H9 (cell line): ENCODE measurements at places on chromosomes 2 and 18. TPM values are rescaled to one million over a fixed set of nuclear protein-coding genes. Genes with fewer than 3 reads are reported as not detected.

DNA sequence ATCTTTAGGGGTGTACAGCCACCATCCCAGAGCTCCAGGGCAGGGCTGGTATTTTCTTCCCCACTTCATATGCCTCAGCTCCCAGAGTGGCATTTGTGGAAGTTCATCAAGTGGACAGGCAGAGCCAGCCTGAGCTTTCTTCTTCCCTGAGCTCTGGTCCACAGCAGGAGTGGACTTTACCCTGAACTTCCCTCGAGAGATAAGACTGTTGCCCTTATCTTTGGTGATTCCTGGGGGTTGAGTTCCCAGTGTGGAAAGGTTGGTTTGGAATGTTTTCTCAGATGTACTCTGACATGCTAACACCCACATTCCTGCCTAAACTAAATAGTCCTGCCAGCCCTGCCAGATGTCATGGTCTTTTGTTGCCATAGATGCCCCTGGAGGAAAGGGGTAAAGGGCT is 62.0 kb upstream of the LGALSL start:
- H3K36me3 ChIP-seq: peaks cover 9% of the 10 kb centered on the region; the same call in 1 of the 2 replicates
- H3K4me3 ChIP-seq: no peak overlapping the region
- no peaks in the 10 kb centered on the region for H3K27me3 ChIP-seq
- no peak for DNase-seq
- H3K4me1 ChIP-seq: no peaks in the 10 kb centered on the region
- no peak overlapping the region for H3K27ac ChIP-seq

GRCh38 chr18:8705961-8706790 is 820 bp downstream of the MTCL1 start:
- H3K4me1 ChIP-seq: no peaks in the 10 kb centered on the region; the same call in 1 of the 2 replicates
- no peak for DNase-seq
- H3K36me3 ChIP-seq: peaks cover 6% of the 10 kb centered on the region
- H3K27ac ChIP-seq: no peak overlapping the region
- H3K27me3 ChIP-seq: no peaks in the 10 kb centered on the region; the same call in 1 of the 2 replicates

DNA sequence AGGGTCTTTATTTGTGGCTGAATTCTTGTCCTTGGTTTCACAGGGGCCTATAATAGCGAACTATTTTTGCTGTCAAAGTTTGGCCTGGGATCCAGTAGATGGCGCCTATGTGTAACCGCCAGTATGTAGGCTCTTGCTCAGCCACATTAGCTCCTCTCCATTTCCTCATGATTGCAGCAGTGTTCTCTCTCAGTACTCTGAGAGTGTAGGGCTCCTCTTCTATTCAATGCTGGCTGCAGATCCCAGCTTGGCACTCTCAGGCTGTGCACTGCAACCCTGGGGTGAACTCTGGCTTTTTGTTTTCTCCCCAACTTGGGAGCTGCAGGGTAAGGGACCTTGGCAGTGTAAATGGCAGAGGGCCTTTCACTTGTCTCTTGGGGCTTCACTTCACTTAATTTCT is 344.6 kb upstream of the CHAC2 start:
- H3K4me3 ChIP-seq: no peak overlapping the region
- H3K36me3 ChIP-seq: no peaks in the 10 kb centered on the region
- no peak overlapping the region for H3K27ac ChIP-seq
- H3K4me1 ChIP-seq: no peaks in the 10 kb centered on the region
- no peaks in the 10 kb centered on the region for H3K27me3 ChIP-seq

- no peak overlapping the region for H3K4me3 ChIP-seq
- no peaks in the 10 kb centered on the region; the same call in 1 of the 3 replicates for H3K36me3 ChIP-seq
- peaks cover 2% of the 10 kb centered on the region; the same call in 1 of the 2 replicates for H3K4me1 ChIP-seq
Observed at GRCh38 chr18:75551071-75551470, 123.6 kb upstream of the SMIM21 start.

DNA sequence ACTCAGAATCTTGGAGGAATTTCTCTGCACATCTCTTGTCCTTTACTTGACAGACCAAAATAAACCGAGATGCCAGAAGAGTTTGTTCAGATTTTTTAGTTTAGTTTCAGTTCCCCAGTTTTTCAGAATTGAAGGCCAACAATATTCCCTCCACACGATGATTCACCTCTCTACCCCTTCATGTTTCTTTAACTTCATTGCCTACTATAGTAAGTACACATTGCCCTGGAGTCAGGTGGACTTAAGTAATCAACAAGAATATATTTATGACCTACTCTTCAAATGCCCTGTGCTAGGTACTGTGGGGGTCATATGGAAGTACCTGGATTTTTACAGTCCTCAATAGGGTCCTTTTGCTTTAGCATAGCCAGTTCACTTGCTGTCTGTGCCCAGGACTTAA is 79.6 kb upstream of the CTLA4 start:
- H3K36me3 ChIP-seq: peaks cover 6% of the 10 kb centered on the region
- no peak overlapping the region for H3K4me3 ChIP-seq
- H3K27me3 ChIP-seq: no peaks in the 10 kb centered on the region
- H3K4me1 ChIP-seq: peaks cover 5% of the 10 kb centered on the region; the same call in 1 of the 2 replicates
- DNase-seq: no peak

Gene USP34
- total RNA-seq: 84.3 and 93.9 TPM in 2 replicates

Gene HMSD
- 3.9 and 6.6 TPM in 2 replicates for total RNA-seq

Gene RPRD1A
- total RNA-seq: 103 and 107 TPM in 2 replicates
